ENCODE measurements at places on chromosomes 1 and 21.

DNA sequence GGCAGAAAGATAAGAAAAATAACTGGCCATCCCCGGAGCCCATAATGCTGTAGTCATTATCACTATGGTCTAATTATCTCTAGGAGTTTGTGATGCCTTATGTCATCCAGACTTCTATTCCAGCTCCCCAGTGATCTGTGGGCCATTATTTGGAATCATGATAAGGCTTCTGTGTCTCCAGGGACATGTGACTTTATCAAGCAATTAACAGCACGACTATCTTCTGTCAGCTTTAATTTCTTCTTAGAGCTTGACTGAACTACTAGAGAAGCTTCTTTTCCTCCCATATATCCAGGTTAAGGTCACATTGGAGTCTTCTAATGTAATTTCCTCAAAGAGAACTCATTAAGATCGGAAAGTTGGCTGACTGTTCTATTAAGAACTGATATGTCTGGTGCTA is 100.4 kb downstream of the LHX8 start:
- DNase-seq: no peak

GRCh38 chr1:154221278-154222001 is 685 bp downstream of the UBAP2L start:
- DNase-seq: peak; percentile 61

- DNase-seq: no peak
These were observed 2.5 kb upstream of the WNT2B start for GRCh38 chr1:112506306-112506705.

DNA sequence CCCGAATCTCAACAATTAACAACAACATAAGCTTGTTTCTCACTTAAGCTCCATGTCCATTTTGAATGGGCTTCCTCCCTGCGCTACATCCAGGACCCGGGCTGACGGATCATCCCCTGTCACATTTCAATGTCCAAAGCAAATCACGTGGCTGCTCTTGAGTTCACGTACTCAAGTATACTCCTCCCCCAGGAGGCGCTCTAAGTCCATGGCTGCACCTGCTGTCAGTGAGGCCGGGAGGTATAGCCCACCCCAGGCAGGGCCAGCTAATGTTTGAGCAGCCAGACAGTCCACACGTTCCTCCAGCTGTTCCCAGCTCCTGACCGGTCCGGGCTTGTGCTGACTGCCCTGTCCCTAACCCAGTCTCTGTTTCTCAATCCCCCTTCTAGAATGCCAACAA is 220.8 kb downstream of the SLC35F3 start:
- DNase-seq: no peak

Measured in activated T-helper 1 cell treated with anti-CD3 and anti-CD28 coated beads, Interleukin-2, amount 50 U/mL, for 16 hours (primary cell).